Activated T-cell treated with anti-CD3 and anti-CD28 coated beads, Interleukin-2, amount 50 U/mL, for 48 hours (primary cell): ENCODE measurements at places on chromosomes 12 and 14.

GRCh38 chr14:23877538-23878180, 75.9 kb upstream of the DHRS4 start:
- DNase-seq: peak; percentile 26

GRCh38 chr14:75844486-75844885, 137.3 kb downstream of the TGFB3 start:
- DNase-seq: no peak

- DNase-seq: no peak
These were observed 23.8 kb downstream of the BAZ1A start for GRCh38 chr14:34851395-34851794.

GRCh38 chr12:4388662-4389061, 9.2 kb upstream of the FGF23 start:
- no peak for DNase-seq

- DNase-seq: no peak
These were observed 397.5 kb upstream of the GARIN6 start for GRCh38 chr12:99250091-99250490.

- DNase-seq: no peak
These were observed 239 bp downstream of the ZFP36L1 start for GRCh38 chr14:68792678-68792978.
